ENCODE measurements at places on chromosomes 11 and 22. TPM values are rescaled to one million over a fixed set of nuclear protein-coding genes. Genes with fewer than 3 reads are reported as not detected.

GRCh38 chr22:49760630-49761571, 66.8 kb downstream of the BRD1 start:
- H3K27me3 ChIP-seq, result peaks cover 6% of the 10 kb centered on the region
- no peak overlapping the region for H3K27ac ChIP-seq
- no peak for DNase-seq
- H3K4me3 ChIP-seq, result no peak overlapping the region
- H3K36me3 ChIP-seq, result no peaks in the 10 kb centered on the region

DNA sequence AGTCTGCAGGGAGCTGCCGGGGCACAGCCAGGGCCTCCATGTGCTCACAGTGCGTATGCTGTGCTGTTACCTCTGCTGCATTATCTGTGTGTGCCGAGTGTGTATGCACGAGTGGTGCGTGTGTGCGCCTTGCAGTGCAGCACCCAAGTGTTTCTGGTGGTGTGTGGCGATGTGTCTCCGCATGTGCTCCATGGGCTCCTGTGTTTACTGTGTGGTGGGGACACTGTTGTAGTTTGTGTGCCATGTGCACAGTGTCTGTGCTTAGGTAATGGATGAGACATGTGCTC, 31.4 kb downstream of the KCNC1 start:
- no peak overlapping the region for H3K4me3 ChIP-seq
- H3K27me3 ChIP-seq, result no peaks in the 10 kb centered on the region
- no peak overlapping the region for H3K27ac ChIP-seq
- H3K4me1 ChIP-seq, result no peaks in the 10 kb centered on the region
- no peaks in the 10 kb centered on the region for H3K36me3 ChIP-seq

DNA sequence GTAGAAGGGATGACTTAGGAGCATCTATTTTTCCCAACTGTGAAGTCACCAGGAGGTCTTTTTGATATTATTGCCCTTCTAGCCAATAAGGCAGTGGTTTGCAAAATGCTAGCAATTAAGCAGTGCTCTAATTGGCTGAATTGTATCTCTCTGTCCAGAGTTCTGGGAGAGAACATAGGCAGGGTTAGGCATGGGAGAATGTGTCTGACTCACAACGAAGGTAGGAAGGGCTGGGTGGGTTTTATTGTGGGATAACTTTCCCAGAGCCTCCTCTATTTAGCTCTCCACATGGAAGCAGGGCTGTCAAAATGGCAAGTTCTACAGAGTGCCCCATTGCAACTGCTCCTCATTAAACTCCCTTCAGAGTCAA, 415.9 kb upstream of the CADM1 start:
- H3K27ac ChIP-seq, result no peak overlapping the region
- H3K4me3 ChIP-seq, result no peak overlapping the region
- peaks cover 2% of the 10 kb centered on the region for H3K27me3 ChIP-seq
- H3K36me3 ChIP-seq, result no peaks in the 10 kb centered on the region
- peaks cover 5% of the 10 kb centered on the region for H3K4me1 ChIP-seq

Gene MS4A1
- total RNA-seq, result not detected

Gene GPR83
- 0.15 TPM for total RNA-seq

Gene HOATZ
- not detected for total RNA-seq
